ENCODE measurements at places on chromosomes 1 and 21.

DNA sequence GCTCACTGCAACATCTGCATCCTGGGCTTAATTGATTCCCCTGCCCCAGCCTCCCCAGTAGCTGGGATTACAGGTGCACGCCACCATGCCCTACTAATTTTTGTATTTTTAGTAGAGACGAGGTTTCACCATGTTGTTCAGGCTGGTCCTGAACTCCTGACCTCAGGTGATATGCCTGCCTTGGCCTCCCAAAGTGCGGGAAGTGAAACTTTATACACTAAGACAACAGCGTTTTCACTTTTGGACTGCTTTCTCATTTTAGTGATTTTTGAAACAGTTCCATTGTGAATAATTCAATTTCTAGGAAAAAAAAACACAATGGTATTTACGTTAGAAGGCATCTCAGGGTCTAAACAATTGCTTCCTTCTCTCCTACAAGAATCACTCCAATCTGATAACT lies 11.8 kb upstream of the KHDRBS1 start:
- no peak for DNase-seq

DNA sequence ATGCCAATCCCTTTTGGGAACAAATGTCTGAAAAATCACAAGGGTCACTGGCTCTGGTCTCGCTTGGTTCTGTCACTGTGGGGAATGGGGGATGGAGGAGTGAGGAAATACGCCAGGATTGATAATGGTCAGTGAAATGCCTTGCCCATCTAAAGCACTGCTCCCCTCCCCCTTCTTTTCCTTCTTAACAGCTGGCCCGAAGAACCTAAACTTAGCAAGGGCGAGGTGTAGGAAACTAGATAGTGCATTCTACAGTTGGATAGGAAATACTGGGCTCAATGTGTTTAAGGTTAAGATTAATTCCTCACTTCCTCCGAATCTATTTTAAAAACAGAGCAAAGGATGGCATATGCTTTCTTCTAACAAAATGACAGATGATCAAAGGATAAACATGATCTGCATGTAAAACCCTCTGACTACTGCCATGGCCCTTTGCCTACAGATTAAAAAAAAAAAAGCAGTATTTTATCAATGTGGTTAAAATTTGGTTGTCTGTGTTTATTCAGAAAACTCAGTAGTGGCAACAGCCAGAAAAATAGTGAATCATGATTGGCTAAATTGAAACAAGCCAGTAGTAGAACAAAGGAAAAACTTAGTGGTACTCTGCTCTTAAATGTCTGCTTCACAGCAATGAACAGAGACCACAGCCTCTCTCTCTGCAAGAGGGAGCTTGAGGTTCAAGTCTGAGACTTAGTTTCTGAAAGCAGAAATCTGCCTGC lies 86.1 kb upstream of the VAV3 start:
- no peak for DNase-seq

GRCh38 chr1:245258271-245258920 lies 103.6 kb downstream of the KIF26B start:
- DNase-seq: no peak

DNA sequence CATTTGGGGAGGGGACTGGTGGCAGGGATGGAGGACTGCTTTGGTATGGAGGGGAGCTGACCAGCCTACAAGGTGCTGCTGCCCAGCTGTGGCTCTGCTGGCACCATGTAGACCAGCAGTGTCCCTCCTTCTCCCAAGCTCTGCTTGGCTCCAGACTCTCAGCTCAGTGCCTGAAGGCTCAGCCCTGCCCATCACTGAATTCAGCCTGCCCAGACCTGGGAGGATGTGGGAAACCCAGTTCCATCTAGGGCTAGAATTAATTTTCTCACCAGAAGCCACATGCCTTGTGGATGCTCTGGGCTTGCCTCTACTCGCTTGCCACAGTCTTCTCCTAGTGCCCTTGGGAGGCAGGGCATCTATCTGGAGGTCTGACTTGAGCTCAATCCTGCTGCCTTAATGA lies 195.0 kb upstream of the EDN2 start:
- no peak for DNase-seq

DNA sequence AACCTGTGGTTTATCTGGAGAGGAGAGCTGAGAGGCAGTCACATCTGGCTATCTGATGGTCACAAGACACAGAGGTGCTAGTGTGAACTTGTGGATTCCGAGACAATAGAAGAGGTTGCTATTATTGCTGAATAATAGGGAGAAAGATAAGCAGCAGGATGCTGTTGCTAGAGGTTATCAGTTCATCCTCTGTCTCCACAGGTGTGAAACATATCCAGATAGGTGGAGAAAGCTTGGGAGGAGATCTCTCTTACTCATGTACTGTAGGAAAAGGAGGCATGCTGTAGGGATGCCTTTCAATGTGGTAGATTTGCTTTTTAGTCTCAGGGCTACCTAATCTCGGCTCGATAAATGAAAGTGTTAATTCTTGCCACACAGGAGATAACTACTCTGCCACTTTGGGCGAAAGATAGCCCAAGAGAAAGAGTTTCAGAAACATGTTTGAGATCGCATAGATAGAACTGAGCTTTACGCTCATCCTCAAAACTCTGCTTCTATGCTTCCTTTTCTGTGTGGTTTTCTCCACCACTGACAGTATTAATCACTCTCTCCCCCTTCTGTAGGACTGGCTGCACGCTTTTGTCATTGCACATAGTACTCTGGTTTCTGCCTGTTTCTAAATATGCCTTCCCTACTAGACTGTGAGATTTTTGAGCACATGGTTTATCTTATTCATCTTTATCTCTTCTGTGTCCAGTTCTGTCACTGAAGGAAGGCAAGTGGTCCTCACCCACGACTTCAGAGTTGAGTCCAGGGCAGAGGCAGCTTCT lies 36.7 kb upstream of the PLXNA2 start:
- no peak for DNase-seq

DNA sequence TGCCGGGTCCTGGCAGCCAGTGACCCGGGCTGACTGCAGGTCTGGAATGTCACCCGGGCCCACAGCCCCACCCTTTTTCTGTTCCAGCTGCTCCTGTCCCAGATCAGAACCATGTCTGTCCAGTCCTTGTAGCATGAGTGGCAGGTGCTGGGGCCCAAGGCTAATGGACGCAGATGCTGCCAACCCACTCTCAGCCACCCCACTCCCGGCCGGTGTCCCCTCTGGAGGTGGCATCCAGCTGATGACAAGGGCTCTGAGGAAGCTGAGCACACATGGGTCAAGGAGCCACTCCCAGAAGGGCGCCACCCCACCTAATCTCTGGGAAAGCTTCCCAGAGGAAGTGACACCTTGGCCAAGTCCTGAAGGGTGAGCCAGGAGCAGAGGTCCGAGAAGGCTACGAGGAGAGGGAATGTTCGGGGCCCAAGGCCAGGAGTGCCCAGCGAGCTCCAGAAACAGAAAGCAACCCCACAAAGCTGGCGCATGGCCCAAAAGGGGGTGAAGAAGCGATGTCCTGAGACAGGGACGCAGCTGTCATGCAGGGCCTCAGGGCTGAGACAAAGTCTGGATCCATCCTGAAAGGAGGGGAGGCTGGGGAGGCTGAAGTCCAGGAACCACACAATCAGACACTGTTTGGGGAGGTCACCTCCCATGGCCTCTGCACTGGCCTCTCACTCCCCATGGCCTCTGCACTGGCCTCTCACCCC lies 39.5 kb downstream of the ACOT7 start:
- no peak for DNase-seq

- DNase-seq: no peak
These were observed 62.5 kb downstream of the TMCO4 start for GRCh38 chr1:19737104-19737825.

- DNase-seq: no peak
These were observed 8.7 kb upstream of the DUSP12 start for GRCh38 chr1:161740921-161741320.

DNA sequence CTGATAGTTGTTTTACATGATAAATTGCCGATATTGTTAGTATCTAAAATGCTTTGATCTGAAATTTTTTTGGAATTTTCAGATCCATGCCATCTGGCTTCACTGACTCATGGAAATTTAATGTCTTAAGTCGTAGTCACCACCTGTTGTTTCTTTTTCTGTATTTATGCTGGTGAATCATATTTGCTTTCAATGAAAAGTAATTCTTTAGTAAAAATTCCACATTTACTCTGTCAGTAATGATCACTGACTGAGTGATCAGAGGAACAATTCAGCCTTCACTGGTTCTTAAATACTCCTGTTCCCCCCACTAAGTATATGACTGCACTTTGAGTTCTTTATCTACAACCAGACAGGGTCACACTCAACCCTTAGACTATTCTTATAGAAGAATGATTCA lies 185.6 kb upstream of the NRIP1 start:
- no peak for DNase-seq

DNA sequence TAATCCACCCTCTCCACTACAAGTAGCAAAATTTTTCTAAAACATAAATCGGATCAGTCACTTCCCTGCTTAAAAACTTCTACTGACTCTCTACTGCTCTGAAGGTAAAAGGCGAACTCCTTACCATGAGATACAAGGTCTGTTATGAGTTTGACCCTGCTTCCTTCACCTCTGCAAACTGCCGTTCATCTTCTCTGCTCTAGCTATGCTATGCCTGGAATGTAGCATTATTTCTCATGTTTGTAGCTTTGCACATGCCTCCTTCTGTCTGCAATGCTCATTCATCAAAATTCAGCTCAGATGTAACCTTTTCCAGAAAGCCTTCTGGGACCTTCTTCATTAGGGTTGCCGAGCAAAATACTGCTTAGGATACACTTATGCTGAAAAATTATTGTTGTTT lies 30.8 kb downstream of the RPL5 start:
- no peak for DNase-seq

GRCh38 chr21:42474043-42474831 lies 21.8 kb downstream of the RSPH1 start:
- DNase-seq: no peak

GRCh38 chr1:1006305-1007159 lies 6.6 kb upstream of the HES4 start:
- no peak for DNase-seq

DNA sequence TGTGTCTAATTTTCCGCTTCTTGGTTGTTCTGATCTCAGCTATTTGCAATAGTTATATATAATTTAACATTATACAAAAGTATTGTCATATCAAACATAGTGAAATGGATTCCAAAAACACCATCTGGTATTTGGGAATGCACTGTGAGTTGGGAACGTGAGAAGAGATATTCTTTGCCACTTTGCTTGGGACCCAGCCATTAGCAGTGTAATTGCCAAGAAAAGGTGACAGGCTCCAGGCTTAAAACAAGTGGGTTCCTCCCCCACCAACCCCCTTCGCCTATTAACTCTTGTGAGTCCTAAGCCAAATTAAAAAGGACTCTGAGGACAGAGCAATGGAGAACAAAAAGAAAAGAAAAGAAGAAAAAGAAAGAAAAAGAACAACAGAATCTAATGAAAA lies 186.7 kb upstream of the NFIA start:
- no peak for DNase-seq

DNA sequence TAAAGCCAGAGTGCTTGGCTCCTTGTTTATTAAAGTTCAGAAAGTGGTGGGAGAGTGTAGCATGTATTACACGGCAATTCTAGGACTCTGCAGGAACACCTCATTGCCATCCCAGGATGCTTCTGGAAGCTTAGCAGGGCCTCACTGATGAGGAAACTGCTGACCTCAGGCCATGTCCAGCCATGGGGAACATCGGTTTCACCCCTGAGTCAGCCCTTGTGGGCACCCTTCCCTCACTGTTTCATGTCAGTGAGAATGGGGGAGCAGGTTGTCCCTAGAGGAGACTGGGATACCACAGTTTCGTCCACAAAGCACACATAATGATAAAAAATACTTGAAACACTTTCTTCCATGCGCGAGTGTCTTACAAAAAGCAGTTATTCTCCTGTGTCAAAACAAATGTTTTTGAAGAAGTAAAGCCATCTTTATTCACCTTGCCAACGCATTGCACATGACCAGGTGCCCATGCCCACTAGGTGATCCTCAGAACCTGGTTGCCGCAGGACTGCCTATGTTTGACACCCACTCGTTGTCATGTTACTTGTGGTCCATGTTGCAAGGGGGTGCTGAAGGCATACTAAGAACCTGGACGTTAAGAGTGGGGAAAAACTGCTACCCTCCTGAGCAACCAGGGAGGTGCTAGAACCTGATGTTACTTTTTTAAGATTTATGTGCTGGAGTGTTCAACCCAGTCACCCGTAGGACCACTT lies 41.2 kb upstream of the TTC22 start:
- DNase-seq: no peak

DNA sequence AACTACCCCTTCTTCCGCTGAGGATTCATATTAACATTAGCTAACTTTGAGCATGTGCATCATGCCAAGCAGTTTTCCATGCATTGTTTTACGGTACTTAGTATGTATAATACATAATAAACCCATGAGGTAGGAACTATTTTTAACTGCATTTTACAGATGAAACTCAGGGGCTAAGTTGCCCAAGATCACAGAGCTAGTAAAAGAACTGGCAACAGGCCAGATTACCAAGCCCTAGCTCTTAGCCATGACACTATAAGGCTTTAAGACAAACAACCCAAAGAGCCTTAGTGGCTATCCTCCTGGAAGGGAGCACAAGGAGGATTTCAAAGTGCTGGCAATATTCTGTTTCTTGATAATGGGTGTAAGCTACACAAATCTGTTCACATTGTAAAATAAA lies 6.1 kb downstream of the AK2 start:
- no peak for DNase-seq

DNA sequence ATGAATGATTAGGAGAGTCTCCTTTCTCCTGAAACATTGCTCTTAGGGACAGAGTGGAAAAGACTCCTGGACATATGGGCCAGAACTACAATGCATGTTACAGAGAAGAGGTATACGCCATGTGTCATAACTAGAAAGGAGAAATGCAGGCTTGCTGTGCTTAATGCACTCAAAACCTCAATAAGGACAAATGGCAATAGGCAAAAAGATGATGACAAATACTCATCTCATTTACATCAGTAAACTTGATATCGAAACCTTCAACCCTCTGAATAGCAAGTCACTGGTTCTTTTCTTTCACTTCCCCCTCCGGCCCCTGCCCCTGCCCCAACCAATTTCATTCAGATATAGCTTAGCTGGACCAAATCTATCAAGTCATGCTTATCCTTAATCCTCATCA lies 1.9 kb upstream of the GPR88 start:
- no peak for DNase-seq

GRCh38 chr21:42218836-42219605 lies at the start of gene ABCG1:
Gene ABCG1 (plus strand): TSS chr21:42219140. CDS start chr21:42219263, 123 bp downstream.
- DNase-seq: no peak

- DNase-seq: no peak
These were observed 18.0 kb downstream of the ALDH4A1 start for GRCh38 chr1:18884419-18884717.

Data from stimulated activated CD4-positive, alpha-beta T cell treated with anti-CD3 and anti-CD28 coated beads, TNF-alpha, amount 100 ng/mL, for 1 hour (primary cell).